CD4-positive, alpha-beta T cell treated with Interleukin-4 for 1 hour (primary cell): ENCODE measurements at places on chromosomes 7 and 10.

DNA sequence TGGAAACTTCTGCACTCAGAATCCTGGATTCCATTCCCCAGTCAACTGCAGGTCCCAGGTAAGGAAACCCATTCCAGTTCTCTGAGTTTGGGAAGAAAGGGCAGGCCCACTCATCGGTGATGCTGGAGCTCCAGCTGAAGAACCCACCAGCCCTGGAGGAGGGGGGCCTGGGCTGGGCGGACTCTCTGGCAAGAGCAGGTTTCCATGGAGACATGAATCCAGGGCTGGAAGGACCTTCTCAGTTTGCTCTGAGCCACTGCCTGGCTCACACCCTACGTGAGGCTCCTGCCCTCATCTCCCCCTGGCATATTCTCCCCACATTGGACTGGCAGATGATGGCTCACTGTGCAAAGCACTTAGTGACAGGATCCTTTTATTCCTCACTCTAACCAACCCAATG, 73.3 kb upstream of the CPXM2 start:
- no peak for DNase-seq

DNA sequence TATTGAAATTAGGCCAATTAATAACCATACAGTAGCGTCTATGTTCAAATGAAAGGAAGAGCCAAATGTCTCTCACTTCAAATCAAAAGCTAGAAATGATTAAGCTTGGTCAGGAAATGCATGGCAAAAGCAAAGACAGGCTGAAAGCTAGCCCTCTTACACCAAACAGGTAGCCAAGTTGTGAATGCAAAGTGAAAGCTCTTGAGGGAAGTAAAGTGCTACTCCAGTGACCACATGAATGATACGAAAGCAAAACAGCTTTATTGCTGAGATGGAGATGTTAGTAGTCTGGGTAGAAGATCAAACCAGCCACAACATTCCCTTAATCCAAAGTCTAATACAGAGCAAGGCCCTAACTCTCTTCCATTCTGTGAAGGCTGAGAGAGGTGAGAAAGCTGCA, 123.8 kb downstream of the TEX36 start:
- DNase-seq: no peak

DNA sequence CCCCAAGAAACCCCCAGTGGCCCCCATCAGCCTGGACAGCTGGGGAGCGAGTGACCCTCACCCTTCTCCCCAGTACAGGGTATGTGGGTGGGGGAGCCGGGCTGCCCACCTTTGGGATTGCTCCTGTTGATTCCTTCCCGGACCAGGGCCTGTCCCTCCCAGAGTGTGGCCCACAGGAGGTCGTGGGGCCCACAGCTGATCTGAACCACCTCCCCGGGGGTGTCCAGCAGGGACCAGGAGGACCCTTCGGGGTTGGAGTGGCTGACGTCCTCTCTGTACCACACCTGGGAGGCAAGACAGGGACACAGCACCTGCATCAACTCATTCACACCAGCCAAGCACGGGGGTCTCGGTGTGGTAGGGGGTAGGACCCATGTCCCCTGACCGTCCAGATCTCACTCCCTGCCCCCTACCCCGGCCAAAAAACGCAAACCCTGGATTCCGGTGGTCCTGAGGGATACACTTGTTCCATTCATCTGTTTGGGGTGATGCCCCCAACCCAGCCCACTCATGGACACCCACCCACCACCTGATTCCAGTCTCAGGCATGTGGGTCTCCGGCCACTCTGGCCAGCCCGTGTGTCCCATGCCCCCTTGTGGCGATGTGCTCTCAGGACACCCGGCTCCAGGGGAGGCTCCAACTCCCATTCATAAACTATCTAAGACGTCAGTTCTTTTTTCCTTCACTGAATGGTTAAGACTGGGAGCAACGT, 10.9 kb downstream of the TECPR1 start:
- DNase-seq: peak; percentile 9

DNA sequence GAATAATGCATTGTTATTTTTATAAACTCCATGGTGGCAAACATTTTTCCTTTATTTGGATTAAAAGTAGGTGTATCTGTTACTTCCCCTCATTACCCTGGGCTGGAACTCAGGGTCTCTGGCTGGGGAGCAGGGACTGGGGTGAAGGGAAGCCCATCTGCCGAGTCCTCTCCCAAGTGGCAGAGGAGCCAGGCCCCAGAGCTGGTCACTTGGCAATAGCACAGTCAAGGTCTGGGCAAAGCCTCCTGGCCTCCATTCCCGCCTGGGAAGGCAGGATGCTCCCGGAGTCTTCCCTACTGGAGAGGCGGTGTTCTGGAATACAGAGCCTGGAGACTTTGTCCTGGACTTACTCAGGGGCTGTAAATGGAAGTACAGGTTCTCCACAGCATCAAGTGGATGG, 76.2 kb downstream of the CDH23 start:
- no peak for DNase-seq

GRCh38 chr7:102814025-102814471, 65.2 kb downstream of the FAM185A start:
- DNase-seq: no peak

GRCh38 chr10:18261063-18261610, 120.9 kb downstream of the CACNB2 start:
- no peak for DNase-seq

DNA sequence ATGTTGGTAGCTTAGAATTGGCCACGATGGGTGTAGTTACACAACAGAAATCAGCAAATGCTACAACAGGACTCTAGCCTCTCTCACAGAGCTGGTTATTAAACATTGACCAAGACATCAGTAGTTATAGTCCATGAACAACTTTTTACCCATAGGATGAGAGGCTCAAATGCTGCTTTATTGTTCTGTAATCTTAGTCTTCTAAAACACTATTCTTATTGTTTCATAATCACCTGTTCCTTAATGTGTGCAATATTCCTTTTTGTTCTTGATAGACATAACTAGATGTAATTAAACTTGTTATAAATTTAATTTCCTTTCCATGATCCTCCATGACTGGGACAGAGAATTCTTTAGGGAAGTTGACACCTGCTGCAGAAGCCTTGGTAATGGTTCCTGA, 356.9 kb downstream of the EXOC4 start:
- DNase-seq: no peak

- DNase-seq: no peak
Measured at GRCh38 chr10:63614371-63614891, 93.2 kb downstream of the REEP3 start.

GRCh38 chr10:130025326-130025725, 61.3 kb upstream of the EBF3 start:
- no peak for DNase-seq

- DNase-seq: no peak
Measured at GRCh38 chr10:1362589-1363445, 306.6 kb downstream of the WDR37 start.

- DNase-seq: no peak
Measured at GRCh38 chr10:12387561-12388210, 38.3 kb downstream of the CAMK1D start.

GRCh38 chr10:6996431-6996830, 414.4 kb downstream of the SFMBT2 start:
- no peak for DNase-seq

DNA sequence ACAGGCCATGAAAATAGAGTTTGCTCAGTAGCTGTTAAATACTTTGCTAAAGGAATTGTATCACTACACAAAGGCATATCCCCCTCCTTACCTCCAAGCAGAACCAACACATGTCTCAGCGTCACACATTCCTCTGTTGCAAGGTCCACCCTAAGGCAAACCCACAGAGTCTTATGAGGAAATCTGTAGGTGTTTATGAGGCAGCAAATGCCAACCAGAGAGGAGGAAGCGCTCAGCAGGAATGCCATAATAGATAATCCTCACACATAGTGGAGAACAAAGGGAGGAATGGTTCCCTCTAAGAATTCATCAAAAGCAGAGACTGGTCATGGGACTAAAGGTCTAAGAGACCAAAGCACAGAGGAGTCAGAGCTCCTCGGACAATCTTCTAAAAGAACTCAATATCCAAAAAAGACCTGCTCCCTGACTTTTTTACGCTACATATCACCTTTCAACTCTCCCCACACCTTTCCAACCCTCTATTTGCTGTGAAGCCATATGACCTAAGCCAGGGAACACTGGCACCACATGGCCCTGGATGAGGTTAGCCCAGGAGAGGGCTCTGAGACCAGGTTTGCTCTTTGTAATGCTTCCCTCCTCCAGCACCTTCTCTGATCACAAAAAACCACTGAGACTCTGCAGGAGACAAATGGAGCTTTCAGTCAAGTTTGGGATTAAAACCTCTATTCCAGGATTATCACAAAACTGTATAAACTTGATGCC, 7.3 kb downstream of the SLC25A13 start:
- no peak for DNase-seq

DNA sequence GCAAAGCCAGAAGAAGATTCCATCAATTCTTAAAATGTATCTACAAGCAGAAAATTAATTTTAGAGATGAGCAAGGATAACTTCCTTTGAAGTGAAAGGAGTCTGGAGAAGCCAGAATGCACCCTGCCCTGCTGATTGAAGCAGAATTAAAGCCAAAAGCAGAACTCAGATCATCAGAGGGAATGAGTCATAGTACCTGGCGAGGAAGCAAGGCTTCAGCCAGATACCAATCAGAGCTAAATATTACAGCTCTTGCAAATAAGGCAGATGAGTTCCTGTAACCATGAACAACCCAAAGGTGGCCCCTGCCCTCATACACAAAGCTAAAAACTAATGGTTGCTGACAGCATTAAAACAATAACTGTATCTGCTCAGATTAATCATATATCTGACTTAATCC, 10.4 kb downstream of the HTR7 start:
- DNase-seq: no peak

DNA sequence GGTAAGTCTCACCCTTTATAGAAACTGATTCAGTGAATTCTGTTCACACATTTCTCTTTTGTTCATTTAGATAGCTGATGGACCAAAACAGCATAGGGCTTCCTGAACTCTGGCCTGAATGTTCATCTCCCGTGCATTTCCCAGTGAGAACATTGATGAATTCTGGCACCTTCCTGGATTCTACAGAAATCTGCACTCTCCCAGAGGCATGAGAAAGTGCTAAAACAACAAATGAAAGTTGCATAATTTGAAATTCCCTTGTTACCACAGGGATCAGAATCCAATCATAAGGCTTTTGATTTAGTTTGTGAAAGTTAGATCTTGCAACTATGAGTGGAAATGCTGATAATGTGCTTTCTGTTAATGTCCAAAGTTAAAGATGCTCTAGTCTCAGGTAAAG, 29.7 kb upstream of the SCIN start:
- no peak for DNase-seq

DNA sequence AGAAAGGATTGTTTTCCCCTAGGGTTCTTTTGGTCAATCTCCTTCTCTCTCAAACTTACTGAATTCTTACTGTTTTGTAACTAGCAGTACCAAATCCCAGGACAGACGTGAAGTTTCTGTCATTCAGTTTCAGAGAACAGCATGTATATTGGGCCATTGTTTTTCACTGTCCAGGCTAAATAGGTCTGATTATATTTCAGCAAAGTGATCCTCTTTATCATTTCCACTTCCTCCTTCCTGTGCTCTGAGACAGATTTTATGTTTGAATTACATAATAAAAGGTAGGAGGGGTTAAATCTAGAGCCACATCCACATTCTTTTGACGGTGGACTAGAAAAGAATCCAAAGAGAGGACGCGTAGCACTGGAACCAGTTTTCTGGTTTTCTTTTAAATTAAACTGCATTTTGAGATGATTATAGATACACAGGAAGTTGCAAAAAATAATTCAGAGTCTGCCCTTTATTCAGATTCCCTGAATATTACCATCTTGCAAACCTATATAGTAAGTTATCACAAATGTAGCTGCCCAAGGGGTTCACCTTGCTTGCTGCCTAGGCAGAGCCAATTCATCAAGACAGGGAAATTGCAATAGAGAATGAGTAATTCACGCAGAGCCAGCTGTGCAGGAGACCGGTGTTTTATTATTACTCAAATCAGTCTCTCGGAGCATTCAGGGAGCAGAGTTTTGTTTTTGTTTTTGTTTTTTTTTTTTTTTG, 40.1 kb downstream of the AKR1E2 start:
- no peak for DNase-seq

GRCh38 chr7:69962186-69963065, 364.2 kb downstream of the AUTS2 start:
- DNase-seq: no peak

DNA sequence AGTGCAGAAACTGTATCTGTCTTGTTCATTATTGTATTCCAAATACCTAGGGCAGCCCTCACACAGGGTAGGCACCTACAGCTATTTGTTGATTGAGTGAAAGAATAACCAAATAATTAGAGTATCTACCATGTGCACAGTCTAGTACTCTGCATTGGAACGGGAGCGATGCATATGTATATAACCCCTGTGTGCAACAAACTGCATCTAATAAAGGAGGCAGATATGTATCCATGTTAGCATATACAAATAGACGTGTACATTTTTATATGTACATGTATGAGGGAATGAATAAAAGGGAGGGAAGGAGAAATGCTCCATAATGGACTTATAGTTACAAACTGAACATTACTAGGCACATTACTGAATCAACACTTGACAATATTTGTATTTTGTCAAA, 191.3 kb upstream of the PTPRZ1 start:
- DNase-seq: no peak

DNA sequence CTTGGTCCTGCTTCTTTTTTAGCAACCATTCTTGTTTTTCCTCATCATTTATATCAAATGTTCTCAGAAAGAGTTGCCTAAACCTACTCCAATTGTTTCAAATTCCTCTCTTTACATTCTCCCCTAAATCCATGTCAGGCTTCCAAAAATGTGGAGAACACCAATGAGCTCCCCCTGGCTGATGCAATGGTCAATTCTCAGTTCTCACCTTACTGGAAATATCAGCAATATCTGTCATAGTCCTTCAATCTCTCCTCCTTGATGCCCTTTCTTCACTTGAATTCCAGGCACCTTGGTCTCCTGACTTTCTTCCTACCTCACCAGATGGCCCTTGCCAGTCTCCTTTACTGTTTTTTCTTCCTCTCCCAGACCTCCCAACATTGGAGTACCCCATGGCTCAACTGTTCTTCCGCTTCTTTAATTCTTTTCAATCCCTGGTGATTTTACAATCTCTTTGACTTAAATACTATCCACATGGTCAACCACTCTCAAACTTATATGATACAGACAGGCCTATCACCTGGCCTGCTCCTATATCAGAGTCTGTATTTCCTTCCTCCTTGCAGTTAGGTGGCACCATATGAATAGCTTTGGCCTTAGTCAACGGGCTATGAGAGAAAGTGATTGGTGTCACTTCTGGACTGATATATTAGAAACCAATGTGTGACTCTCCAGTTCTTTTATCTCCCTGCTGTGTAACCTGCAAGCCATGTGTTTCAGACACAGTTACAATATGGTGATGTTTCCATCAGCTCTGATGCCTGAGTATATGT, 47.4 kb upstream of the CAV2 start:
- no peak for DNase-seq

GRCh38 chr10:122632031-122632430, 67.6 kb downstream of the C10orf120 start:
- no peak for DNase-seq

DNA sequence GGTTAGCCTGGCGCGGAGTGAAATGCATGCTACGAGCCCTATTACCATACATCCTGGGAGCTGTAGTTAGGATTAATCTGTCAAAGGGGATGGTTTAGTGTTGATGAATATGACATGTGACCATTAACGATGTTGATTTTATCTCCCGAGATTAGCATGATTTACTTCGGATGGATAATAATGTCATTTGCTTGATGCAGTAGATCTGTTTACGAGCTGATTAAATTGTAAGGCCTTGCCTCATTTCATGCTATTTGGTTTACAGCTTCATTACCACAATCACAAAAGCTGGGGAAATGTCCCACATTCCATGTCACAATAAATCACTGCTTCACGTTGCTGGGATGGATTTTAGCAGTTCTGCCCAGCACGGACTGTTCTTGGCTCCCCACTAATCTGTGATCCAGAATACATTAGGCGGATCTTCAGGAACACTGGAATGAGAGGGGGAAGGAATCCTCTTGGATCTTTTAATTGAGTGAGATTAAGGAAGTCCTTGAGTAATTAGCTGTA, 22.3 kb downstream of the ZNF503 start:
- DNase-seq: no peak
